ENCODE measurements at places on chromosomes 2 and 18.

- DNase-seq = no peak
These were observed 276.8 kb downstream of the PIK3C3 start for GRCh38 chr18:42231796-42232195.

DNA sequence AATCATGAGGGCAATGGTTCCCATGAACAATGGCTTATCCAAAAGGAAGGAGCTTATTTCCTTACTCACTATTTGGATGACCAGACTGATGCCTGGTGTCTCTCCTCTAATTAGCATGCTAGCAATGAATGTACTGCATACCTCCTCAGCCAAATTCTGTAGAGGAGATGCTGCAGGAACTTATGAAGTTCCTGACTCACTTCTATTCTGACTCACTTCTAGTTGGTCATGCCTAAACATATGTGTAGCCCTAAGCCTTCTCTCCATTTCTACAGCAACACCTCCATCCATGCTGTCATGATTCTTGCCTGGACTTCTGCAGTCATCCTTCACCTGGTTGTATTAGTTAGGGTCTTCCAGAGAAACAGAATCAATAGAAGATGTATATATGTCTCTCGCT is 59.9 kb upstream of the MRPS9 start:
- no peak for DNase-seq

- DNase-seq = no peak
These were observed 21.4 kb downstream of the FTCDNL1 start for GRCh38 chr2:199829628-199830027.

- DNase-seq = no peak
These were observed 105.4 kb downstream of the CPO start for GRCh38 chr2:207044379-207045362.

- DNase-seq = no peak
These were observed 150.5 kb downstream of the MYO5B start for GRCh38 chr18:50044402-50044801.

DNA sequence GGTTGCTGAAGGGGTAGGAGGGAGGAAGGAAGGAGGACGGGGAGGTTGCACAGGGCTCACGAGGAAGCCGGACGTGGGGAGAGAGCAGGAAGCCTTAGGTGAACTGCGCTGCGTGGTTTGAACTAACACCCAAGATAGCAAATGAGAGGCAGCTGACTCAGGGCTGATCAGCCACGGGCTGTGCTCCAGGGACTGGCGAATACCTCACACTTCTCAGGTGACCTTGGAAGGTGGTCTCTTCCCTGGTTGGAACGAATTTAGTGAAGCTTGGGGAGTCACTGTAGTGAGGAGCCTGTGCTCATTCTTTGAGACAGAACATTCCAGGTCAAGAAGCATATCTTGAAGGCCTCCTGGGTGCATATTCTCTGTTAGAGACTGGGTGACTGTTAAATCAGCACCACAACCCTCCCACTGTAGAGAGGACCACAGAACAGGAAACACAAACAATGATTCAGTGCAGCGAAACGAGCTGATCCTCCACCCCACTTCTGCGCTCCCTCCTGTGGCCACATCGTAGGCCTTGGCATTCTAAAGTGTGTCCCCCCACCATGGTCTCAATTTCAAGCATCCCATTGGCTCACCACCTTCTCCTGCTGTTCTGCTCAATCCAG is 33.8 kb downstream of the TOGARAM2 start:
- no peak for DNase-seq

DNA sequence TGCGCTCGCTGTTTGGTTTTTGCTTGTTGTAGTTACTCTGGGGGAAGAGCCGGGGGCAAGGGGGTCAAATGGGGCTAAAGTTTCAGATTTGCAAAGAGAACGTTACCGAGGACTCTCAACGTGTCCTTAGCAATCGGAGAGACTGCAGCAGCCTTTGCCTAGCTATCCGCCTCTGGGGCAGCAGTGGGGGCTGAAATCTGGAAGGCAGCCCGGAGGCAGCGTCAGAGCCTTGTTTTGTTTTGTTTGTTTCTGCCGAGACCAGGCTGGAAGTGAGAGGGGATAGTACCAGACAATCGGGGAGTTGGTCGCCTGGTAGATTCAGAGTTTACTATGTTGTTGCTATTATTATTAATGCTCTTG is 1.2 kb downstream of the CDH20 start:
- peak; percentile 79 for DNase-seq

DNA sequence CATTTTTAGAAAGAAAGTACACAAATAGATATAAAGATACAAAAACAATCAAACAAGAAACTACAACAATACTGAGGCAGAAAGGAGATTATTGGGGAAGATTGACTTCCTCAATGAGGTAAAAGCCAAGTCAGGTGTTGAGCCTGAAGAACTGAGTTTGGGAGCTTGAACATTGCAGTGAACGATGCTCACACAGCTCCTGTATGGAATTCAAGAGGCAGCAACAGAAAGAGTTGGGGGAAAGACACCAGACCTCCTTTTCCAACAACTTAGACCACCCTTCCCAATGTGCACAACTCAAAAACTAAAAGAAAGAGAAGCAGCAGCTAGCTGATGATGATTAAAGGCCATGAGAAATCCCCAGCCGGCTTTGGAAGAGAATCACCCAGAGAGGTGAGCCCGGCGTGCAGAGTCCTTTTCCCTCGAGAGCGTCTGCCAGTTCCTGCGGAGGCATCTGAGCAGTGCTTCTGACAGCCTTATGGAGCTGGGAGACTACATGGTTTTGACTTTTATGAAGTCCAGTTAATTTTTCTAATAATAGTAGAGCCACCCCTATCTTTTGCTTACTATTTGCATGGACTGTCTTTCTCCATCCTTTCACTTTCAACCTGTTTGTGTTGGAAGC is 106.9 kb upstream of the RFX8 start:
- DNase-seq = no peak

GRCh38 chr18:54251606-54252390 is 17.5 kb upstream of the POLI start:
- DNase-seq = no peak

DNA sequence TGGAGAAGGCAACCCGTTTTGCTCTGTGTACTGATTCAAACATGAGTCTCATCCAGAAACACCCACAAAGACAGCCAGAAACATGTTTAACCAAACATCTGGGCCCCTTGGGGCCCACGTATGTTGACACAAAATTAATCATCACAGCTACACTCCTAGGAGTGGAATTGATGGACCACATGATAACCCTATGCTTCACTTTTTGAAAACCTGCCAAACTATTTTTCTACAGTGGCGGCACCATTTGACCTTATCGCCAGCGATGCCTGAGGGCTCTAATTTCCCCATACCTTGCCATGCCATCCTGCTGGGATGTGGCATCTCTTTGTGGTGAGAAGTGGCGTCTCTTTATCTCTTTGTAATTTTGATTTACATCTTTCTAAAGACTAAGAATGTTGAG is 38.5 kb downstream of the PSMG2 start:
- DNase-seq = no peak

DNA sequence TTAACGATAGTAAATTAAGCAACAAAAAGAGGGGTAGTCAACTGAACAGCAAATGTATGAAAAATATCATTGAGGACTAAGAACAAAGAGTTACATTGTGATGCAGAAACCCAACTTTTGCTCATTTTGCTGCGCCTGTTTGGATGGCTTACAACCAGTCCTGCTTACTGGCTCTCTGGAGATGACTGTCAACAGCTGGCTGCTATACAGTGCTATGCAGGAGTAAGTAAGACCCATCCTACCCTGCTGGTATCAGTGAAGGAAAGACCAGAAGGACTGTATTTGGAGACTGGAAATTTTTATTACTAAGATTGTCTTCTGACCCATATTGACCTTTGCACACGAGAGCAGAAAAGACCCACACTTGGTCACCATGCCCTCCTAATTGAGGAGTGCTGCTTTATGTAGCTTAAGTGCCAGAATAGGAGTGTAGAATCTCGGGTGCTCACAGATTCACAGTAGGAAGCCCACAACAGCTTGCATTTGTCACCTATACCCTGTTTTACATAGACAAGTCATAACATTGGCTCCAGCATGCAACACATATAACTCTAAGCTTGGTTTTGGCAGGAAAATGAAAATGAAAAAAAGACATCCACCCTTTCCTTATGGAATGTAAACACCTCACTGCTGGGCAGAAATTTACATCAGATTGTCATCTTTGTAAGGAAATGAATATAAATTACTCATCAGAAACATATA is 1915.0 kb upstream of the CELF4 start:
- no peak for DNase-seq

DNA sequence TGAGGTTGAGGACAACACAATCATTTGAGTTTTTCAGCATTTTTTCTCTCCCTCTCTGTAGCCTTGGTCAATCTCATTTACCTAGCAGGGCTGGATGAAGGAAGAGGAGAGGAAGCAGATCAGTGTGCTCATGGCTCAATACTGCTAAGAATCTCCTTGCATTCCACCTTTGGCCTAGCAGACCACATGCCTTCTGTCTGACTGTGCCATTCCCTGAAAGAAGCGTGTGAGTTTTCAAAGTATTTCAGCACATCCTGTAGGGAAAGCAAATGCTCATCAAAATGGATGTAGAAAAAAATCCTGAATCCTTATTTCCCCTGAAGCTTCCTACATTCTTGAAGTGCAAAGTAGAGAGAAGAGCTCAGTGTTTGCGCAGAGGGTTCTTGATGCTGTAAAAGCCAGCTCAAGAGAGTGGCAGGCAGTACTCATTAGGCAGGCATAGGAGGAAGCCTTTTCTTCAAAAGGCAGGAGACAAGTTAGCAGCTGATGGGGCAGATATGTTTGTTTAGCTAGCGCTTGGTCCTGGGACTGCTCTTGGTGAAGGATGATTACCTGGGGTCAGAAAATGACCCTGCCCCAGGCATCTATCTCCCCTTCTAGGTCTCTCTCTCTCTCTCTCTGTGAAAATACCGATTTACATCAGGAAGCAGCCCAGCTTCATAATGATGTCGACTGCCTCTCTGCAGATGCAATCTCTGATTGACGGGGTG is 14.4 kb upstream of the PIK3C3 start:
- no peak for DNase-seq

GRCh38 chr2:209383212-209383611 is 40.6 kb upstream of the MAP2 start:
- no peak for DNase-seq

GRCh38 chr2:144152817-144153271 is 367.1 kb downstream of the ZEB2 start:
- no peak for DNase-seq
